ENCODE measurements at places on chromosomes 13 and 19.

GRCh38 chr19:48520134-48520533, 8.5 kb upstream of the LMTK3 start:
- no peak for DNase-seq

DNA sequence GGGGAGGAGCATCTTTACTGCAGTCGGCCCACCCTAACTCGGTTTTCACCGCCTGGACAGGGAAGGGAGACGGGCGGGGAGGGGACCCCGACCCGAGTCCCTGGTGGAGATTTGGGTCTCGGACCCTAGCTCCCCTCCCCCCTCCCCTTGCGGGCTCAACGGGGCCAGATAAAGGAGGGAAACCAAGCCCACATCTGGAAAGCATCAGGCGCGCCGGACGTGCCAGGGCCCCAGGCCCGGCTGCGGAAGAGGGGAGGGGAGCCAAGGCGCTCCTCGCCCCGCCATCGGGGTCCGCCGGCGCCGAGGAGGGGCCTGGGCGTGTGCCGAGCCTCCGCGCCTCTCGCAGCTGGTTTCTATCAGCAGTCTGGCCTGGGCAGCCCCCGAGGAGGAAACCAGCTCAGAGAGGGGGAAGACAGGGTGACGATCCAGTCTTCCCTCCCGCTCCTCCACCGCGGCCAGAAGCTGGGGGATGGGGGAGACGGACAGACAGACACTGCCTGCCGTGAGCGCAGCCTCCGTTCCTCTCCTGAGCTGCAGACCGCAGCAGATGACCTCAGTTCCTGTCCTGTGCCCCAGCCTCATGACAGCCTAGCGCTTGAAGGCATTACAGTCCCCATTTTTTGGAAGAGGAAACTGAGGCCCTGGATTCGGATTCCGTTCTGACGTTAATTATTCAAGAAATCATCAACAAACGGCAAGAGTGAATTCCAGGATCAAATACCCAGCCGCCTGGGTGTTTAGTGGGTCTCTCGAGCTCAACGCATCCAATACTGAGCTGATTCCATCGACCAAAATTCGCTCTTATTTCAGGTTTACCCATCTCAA, 3.6 kb upstream of the GNG8 start:
- no peak for DNase-seq

DNA sequence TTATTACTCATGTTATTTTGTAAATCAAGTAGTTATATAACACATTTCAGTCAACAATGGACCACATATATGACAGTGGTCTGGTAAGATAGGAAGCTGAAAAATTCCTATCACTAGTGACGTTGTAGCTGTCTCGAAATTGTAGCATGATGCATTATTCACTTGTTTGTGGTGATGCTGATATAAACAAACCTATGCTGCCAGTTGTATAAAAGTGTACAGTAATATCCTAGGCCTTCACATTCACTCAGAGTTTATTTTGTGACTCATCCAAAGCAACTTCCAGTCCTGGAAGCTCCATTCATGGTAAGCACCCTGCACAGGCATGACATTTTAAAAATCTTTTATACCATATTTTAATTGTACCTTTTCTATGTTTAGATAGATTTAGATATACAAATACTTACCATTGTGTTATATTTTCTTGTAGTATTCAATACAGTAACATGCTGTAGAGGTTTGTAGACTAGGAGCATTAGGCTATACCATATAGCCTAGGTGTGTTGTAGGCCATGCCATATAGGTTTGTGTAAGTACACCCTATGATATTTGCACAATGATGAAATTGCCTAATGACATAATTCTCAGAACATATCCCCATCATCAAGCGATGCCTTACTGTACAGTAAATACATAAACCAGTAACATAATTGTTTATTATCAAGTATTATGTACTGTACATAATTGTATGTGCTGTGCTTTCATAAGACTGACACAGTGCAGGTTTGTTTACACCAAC, 49.3 kb downstream of the IFT88 start:
- DNase-seq, result no peak

DNA sequence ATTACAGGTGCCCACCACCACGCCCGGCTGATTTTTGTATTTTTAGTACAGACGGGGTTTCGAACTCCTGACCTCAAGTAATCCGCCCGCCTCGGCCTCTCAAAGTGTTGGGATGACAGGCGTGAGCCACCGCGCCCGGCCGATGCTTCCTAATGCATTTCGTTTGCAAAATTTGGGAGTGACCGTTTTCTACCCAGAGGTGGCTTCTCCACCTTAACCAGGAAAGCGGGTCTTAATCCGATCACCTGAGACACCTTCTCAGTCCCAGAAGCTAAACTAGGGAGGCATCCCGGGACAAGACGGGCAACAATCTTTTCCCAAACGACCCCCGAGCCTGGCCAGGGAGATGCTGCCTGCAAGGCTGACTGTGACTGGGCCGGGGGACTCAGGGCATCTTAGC, 14.8 kb upstream of the MATK start:
- DNase-seq, result no peak

DNA sequence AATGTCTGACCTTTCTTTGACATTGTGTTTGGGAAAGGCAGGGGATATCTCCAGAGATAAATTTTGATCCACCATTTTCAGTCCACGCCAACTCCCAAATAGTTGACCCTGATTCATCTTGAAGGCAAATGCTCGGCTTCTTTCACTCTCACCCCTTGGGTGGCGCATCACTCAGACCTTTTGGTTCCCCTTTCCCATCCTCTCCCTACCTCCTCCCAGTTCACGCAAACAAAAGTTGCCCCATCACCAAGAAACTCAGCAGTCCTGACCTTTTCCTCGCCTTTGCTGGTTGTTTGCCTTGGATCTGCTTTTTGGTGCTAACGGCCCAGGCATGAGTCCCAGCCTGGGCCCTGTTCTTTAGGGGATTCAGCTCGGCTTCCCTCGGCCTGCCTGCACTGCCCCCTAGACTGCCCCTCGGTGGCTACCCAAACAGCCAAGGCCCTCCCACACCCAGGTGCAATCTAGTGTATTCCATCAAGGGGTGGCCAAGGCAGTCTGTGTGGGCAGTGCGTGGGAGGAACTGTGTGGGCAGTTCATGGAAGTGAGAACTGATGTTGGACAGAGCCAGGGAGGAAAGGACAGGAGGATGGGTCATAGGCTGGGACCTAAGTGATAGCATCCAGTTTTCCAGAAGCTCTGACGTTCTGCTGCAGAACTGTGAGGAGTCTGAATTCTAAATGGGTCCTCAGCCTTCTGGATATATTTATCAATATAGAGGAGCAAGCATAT, 255.7 kb downstream of the DLEU7 start:
- no peak for DNase-seq

DNA sequence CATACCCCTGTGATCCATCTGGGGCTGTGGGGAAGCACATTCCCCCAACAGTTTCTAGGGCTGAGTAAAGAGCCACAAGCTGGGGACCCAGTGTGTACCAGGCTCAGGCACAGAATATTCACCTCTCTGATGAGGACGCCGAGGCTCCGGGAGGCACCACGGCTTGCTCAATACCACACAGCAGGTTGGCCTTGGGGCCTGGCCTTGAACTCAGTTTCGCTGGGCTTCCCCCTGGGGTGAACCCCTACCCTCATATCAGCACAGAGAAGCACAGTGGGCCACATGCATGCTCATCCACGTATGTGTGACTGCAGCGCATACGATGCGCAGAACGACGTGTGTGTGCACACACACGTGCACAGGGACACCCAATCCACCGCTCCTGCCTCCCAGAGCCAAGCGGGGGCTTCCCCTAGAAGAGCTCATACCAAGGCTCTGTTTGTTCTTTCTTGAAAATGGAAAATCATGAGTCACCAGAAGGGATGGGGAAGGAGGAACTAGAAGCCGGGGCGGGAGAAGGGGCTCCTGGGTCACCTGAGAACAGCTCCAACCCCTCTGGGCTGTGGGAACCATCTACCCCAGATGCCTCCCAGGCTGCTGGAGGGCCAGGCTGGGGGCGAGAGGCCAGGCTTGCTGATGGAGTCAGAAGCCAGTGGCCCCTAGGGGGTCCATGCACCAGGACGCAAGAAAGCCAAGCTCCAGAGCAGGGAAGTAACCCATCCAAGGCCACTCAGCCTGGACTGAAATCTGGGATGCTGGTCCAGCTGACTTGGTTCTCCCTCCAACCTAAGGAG, 4.9 kb upstream of the PDE4C start:
- DNase-seq, result no peak

DNA sequence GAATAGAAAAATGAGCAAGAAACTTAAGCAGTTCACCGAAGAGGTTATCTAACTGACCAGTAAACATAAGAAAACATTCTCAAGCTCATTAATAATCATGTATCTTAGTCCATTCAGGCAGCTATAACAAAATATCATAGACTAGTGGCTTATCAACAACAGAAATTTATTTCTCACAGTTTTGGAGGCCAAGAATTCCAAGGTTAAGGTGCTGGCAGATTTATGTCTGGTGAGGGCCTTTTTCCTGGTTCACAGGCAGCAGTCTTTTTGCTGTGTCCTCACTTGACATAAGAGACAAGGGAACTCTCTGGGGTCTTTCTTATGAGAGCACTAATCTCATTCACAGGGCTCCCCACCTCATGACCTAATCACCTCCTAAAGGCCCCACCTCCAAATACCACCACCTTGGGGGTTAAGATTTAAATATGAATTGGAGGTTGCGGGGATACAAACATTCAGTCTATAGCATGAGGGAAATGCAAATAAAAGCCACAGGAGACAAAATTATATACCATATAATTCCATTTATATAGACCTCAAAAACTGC, 123.6 kb downstream of the ZAR1L start:
- no peak for DNase-seq

DNA sequence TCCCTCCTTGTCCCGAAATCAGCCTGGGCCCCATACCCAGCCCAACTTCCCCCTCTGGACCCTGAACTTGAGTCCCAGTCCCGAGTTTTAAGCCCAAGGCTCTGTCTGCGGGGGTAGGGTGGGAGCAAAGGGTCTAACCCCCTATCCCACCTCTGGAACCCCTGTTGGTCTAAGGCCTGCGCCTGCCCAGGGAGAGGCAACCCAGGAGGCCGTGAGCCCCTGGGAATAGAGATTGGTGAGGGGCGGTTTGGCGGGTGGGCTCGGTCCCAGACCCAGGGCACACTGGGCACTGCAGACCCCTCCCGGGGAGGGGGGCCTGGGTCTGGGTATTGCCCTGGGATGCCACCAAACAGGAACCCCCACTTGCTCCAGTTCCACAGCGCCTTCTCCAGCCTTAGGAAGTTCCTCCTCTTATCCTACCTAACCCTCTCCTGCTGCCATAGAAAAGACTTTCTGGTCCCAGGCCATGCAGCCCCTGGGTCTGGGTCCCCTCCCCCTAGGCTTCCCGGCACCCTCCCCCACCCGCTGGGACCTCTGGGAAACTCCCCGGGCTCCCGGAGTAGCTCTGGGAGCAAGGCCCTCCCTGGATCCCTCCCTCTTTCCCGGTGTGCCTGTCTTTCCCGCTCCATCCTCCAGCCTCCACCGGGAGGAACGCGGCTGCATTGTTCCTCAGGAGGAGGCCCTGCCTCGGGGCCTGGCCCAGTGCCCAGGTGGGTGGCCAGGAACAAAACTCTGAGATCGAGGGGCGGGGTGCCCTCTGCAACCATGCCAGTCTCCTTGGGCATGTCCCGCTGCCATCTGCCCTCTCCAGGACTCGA, 33.6 kb upstream of the NANOS3 start:
- no peak for DNase-seq

DNA sequence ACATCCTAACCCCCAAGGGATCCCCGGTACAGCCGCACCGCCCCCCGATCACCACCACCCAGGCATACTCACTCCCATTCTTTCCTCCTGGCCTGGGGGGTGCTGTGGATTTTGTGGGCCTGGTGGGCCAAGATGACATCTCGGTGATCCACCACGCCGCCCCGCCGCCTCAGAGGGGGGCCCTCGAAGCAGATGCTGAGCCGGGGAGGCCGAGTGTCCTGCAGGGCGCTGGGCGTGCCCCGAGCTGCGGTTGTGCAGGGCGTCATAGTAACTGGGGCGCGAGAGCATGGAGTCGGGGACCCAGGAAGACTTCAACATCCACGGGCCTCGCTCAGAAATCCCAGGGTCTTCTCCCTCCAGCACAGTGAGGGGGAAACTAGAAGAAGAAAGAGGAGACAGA, 93.4 kb upstream of the CACNA1A start:
- no peak for DNase-seq

- DNase-seq, result no peak
Observed at GRCh38 chr13:66992183-66992582, 238.0 kb downstream of the PCDH9 start.

GRCh38 chr13:49625392-49626079, 2.8 kb upstream of the ARL11 start:
- no peak for DNase-seq

GRCh38 chr13:112634102-112634501, 46.1 kb upstream of the TUBGCP3 start:
- no peak for DNase-seq

GRCh38 chr13:107209824-107210722, 642.1 kb upstream of the ARGLU1 start:
- no peak for DNase-seq

DNA sequence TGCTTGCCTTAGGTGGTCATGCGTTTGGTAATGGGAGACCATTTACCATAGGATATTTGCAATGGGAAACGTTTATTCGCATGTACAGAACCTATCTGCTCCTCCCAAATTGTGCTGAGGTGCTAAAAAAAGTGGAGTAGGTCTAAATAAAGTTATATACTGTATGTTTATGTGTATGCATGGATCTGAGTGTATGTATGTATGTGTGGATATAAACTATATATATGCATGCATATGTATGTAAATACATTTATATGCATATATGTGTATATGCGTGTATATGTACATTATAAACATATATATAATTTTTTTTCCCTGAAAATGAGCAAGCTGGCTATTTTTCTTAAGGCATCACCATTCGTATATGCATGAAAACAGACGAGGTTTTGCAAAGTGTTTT, 95.9 kb downstream of the HS6ST3 start:
- DNase-seq, result no peak

DNA sequence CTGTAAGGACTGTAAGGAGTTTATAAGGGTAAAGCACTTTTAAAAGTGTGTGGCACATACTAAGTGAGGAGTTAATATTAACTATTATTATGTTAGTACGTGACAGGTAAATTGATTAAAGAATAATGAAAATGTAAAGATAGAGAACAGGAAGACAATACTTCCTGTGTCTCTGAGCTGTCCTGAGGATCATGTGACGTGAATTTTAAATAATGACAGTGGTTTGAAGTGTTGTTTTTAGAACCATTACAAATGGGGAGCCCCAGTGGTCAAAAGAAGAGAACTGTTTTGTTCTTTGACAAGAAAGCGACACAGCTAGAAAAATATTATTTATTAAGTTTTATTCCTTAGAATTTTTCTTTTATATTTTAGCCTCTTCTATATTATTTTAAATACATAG, 241.2 kb upstream of the STARD13 start:
- no peak for DNase-seq

DNA sequence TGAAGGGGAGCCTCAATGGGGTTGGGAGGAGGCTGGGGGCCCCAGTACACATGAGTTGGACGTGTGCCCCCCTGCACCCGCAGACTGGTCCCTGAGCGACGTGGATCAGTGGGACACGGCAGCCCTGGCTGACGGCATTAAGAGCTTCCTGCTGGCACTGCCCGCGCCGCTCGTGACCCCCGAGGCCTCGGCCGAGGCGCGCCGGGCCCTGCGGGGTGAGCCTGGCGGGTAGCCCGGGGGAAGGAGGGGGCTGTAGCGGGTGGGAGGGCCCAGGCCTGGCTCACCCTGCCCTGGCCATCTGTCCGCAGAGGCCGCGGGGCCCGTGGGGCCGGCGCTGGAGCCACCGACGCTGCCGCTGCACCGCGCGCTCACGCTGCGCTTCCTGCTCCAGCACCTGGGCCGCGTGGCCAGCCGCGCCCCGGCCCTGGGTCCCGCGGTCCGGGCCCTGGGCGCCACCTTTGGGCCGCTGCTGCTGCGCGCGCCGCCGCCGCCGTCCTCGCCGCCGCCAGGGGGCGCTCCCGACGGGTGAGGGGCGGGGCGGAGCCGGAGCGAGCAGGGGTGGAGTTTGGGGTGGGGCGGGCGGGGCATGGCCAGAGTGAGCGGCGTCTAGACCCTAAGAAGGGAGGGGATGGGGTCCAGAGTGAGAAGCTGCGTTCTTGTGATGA, 8.1 kb downstream of the PIK3R2 start:
- peak; percentile 62 for DNase-seq
